ENCODE measurements at places on chromosomes 11 and 22.

- DNase-seq, result no peak
Observed at GRCh38 chr11:124970925-124971324, 16.9 kb downstream of the CCDC15 start.

DNA sequence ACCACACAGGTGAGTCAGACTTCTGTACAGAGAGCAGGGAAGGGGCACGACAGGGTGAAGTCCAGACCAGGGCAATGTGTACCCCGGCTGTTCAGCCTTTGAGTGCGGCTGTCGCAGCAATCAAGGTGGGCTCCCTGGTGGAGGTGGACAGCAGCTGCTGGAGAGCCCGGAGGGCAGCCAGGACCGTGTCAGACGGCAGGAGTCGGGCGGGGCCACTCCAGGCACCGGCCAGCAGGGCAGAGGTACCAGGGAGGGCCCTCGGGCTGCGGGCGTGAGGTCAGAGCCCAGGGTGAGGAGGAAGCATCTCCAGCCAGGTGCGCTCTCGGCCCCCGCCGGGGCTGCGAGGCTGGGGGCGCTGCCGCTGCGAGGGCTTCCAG lies 802 bp upstream of the PIM3 start:
- no peak for DNase-seq

DNA sequence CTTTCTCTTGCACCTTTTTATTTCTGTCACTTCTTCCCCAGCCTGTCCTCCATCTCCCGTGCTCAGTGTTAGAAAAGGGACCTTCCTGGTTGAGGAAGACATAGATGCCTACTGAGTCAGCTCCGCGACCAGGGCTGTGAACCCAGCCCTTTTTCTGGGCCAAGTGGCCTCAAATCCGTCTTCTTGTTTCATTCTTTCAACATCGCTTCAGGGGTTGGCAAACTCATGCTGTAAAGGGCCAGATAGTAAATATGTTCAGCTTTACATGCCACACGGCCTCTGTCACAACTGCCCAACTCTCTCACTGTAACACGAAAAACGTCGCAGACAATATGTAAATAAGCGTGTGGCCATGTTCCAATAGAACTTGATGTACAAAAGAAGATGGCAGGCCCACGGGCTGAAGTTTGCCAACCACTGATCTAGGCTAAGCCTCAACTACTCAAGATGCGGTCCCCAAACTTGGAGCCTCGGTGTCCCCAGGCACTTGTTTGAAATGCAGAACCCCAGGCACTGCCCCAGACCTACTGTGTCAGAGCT lies 338.4 kb downstream of the MN1 start:
- no peak for DNase-seq

DNA sequence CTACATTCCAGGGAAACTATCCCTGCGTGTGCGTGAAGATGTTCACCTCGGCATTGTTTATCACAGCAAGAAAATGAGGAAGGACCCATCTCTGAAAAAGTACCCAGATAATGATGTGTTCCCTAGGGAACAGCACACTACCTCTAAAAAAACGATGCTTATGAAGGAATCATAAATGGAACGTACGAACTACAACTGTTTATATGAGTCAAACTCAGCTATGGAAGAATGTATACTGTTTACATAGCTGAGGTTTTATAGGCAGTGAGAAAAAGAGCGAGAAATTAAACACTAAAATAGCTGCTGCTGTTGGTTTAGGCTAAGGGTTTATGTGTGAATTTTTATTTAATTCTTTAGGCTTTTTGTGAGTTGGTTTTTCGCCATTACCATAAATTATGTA lies 48.9 kb downstream of the APOL1 start:
- no peak for DNase-seq

DNA sequence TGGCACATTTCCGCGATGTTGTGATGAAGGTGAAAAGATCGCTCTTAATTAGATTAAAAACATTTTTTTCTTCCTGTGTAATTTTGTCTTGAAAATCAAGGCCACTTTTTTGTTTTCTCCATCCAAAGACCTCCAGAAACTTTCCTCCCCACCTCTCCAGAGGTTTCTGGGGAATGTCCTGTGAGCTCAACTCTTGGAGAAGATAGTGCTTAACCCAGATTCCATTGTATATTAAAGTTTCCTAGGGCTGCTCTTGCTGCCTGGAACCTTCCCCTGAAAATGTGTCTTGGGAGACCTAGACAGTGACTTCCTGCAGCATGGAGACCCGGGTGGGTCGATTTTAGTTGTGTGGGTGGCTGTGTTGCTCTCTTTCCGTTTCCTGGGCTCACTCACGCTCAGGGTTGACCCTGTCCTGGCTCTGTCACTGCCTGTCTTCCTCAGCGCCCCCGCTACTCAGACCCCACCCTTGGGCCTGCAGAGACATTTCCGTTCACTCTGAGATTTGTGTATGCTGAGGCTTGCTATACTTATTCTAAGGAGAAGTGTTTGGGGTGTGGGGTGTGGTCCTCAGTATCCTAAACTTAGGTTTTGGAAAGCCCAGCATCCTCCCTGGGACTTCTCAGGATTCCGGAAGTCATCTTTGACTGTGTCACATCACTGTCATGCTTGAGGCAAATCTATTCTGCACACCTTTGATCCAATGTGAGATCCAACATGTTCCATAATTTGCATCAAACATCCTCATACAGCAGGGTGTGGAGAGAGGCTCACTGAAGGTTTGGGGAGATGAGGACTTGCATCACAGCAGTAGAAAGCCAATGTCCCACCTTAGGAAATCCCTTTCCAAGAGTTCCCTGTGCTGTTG lies 47.2 kb downstream of the KCNQ1OT1 start:
- DNase-seq, result no peak

GRCh38 chr11:13328286-13328685 lies 50.7 kb downstream of the BMAL1 start:
- DNase-seq, result no peak

GRCh38 chr22:38924347-38924952 lies 33.0 kb upstream of the APOBEC3A start:
- no peak for DNase-seq

- no peak for DNase-seq
Observed at GRCh38 chr22:46803031-46803880, 40.8 kb downstream of the TBC1D22A start.

DNA sequence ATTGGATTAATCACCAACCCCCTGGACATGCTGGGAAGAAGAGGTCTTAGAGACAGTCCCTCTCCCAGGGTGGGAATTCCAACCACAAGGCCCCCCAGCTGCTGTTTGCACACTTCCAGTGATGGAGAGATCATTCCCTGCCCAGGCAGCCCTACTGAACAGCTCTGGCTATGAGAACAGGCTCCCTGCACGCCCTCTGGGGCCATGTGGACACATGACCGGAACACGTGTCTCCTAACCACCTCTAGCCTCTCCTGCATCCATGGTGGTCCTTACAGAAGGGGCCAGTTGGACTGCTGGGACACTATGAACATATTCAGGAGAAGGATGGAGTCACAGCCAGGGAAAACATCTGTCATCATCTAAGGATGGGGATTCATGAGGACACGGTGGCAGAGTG lies 196.2 kb downstream of the MN1 start:
- no peak for DNase-seq

- no peak for DNase-seq
Observed at GRCh38 chr22:47457021-47457420, 694.6 kb downstream of the TBC1D22A start.

All from GOT3 (cell line).